Natural killer cell (primary cell): ENCODE measurements at places on chromosomes 4 and X. TPM values are rescaled to one million over a fixed set of nuclear protein-coding genes. Genes with fewer than 3 reads are reported as not detected.

DNA sequence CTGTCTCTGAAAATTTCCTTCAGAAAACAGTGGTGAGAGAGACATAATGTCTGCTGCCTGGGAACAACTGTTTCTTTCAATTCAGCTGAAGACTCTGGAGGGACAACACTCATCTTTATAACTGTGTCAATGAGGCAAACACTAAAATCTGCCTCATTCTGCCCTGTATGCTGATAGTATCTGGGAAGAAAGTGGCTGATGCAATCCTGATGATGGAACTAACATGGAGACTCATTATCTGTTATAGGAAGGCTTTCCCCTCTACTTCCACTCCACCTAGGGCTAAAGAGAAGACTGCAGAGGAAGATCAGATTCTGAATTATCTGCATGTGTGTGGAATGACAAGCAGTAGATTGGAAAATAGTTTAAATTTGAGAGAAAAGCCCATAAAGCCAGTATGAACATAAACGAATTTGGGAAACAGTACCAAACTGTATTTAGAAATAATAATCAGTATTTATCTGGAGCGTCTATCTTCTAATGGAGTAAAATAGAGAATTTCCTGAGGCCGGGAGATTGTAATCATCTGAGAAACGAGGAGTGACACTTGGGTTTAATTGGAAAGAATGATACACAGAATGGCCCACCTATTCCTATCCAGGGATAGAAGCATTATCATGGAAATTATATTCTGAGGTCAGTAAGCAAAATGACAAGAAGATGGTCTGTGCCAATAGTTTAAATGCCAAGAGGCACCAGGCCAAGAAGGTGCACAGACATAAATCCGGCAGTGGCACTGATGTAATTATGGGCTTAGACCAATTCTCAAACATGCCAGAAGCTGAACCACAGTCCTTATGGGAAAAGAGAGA, 85.4 kb downstream of the SHISA3 start:
- H3K27me3 ChIP-seq, result no peaks in the 10 kb centered on the region
- H3K4me3 ChIP-seq, result no peak overlapping the region
- DNase-seq, result no peak

The LRIT3 gene
- 0.12 TPM for total RNA-seq

The USP9X gene
- 76.3 TPM for total RNA-seq

The SSX2 gene
- total RNA-seq, result not detected

DNA sequence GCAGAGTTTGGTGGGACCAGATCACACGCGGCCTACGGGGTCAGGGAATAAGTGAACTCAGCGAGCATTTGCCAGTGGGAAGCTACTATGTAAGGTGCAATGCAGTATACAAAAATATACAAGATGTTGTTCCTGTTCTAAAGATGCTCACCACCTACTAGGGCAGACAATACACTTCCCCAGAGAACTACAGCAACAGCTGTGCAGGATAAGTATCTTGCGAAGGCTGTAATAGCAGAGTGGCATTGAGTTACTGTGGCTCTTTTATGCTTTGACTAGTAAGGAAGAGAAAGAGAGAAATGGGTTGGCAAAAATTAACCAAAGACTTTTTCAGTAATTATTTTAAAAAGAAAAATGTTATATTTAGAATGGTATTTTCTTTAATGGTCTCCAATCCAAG, 61.2 kb downstream of the CDS1 start:
- H3K4me1 ChIP-seq, result no peaks in the 10 kb centered on the region
- no peaks in the 10 kb centered on the region for H3K36me3 ChIP-seq
- H3K4me3 ChIP-seq, result no peak overlapping the region
- H3K27ac ChIP-seq, result no peak overlapping the region

DNA sequence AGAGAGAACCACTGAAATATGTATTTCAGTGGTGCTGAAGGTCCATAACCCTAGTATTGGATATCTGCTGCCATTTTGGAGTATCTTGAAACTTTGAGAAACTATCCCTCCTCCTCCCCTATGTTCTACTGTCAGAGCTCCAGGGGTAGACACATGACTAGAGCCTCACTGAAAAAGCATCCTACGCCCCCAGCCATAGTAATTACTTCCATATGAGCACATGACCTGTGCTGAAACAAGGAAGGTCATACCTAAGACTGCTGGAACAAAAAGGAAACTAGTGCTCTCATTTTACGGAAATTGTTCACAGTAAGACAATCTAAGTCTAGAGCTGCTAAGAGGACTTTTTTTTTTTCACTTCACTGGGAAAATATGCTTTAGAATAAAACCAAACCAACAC, 42.0 kb upstream of the MAPK10 start:
- no peaks in the 10 kb centered on the region for H3K27me3 ChIP-seq
- H3K36me3 ChIP-seq, result no peaks in the 10 kb centered on the region
- no peaks in the 10 kb centered on the region for H3K4me1 ChIP-seq
- DNase-seq, result no peak
- no peak overlapping the region for H3K27ac ChIP-seq
- no peak overlapping the region for H3K4me3 ChIP-seq

GRCh38 chr4:47075919-47076318, 44.6 kb downstream of the GABRB1 start:
- no peaks in the 10 kb centered on the region for H3K27me3 ChIP-seq
- H3K4me1 ChIP-seq, result no peaks in the 10 kb centered on the region
- H3K27ac ChIP-seq, result no peak overlapping the region
- H3K36me3 ChIP-seq, result no peaks in the 10 kb centered on the region

- no peak for DNase-seq
- no peaks in the 10 kb centered on the region for H3K4me1 ChIP-seq
- no peak overlapping the region for H3K4me3 ChIP-seq
- H3K27ac ChIP-seq, result no peak overlapping the region
These were observed 401.9 kb upstream of the NDST4 start for GRCh38 chr4:115515366-115515765.

The RAB9B gene
- 0.50 TPM for total RNA-seq

The CDKL2 gene
- 0.32 TPM for total RNA-seq

DNA sequence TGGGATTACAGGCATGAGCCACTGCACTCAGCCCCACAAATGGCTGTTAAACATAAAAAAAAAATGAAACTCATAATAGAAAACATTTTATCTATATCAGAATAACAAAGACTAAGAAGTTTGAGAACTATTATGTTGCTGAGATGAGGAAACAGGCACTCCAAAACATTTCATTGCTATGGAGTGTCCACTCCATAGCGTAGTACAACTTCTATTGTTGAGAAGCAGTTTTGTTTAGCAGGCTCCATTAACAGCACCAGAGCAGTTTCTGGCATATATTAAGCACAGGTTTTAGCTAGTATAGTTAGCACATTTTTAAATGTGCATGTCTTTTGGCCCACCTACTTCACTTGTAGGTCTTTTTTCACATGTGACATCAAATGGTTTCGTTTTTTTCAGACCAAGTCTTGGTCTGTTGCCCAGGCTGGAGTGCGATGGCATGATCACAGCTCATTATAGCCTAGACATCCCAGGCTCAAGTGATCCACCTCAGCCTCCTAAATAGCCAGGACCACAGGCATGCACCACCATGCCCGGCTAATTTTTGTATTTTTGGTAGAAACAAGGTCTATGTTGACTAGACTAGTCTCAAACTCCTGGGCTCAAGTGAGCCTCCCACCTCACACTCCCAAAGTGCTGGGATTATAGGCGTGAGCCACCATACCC, 5.8 kb downstream of the HMGB2 start:
- no peak overlapping the region for H3K4me3 ChIP-seq
- H3K36me3 ChIP-seq, result peaks cover 22% of the 10 kb centered on the region
- peaks cover 6% of the 10 kb centered on the region for H3K4me1 ChIP-seq
- H3K27ac ChIP-seq, result no peak overlapping the region

The GPRASP2 gene
- total RNA-seq, result 0.43 TPM

- no peak overlapping the region for H3K27ac ChIP-seq
- no peaks in the 10 kb centered on the region for H3K4me1 ChIP-seq
- DNase-seq, result no peak
- H3K27me3 ChIP-seq, result no peaks in the 10 kb centered on the region
These were observed 36.5 kb downstream of the PTPN13 start for GRCh38 chr4:86630629-86631028.

DNA sequence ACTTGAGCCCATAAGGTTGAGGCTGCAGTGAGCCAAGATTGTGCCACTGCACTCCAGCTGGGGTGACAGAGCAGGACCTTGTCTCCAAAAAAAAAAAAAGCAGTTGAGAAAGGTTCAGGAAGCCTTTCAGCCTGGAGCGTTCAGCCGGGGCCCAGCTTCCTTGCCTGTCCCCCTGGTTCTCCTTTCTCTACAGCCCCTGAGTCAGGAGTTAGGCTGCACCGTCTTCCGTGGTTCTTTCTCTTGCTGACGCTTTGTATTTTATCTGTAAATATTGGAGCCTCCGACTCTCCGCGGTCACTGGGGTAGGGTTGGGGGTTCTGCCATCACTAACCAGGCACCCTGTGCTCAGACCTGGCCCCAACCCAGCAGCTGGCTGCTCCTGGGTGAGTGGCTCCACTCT, 13.8 kb upstream of the UVSSA start:
- DNase-seq, result no peak
- H3K36me3 ChIP-seq, result peaks cover 43% of the 10 kb centered on the region
- no peak overlapping the region for H3K27ac ChIP-seq
- H3K4me3 ChIP-seq, result no peak overlapping the region
- H3K27me3 ChIP-seq, result no peaks in the 10 kb centered on the region

The TMEM31 gene
- total RNA-seq, result not detected

- DNase-seq, result no peak
- H3K27ac ChIP-seq, result no peak overlapping the region
- no peaks in the 10 kb centered on the region for H3K27me3 ChIP-seq
- no peaks in the 10 kb centered on the region for H3K36me3 ChIP-seq
- H3K4me3 ChIP-seq, result no peak overlapping the region
- H3K4me1 ChIP-seq, result no peaks in the 10 kb centered on the region
These were observed 140.7 kb downstream of the BTC start for GRCh38 chr4:74653331-74654229.

GRCh38 chr4:179738822-179739221, 2296.6 kb upstream of the AGA start:
- no peaks in the 10 kb centered on the region for H3K36me3 ChIP-seq
- H3K27ac ChIP-seq, result no peak overlapping the region
- no peaks in the 10 kb centered on the region for H3K27me3 ChIP-seq
- DNase-seq, result no peak
- H3K4me1 ChIP-seq, result no peaks in the 10 kb centered on the region
- no peak overlapping the region for H3K4me3 ChIP-seq

- H3K4me1 ChIP-seq, result no peaks in the 10 kb centered on the region
- H3K36me3 ChIP-seq, result no peaks in the 10 kb centered on the region
- H3K27me3 ChIP-seq, result no peaks in the 10 kb centered on the region
These were observed 148.7 kb downstream of the PTCHD1 start for GRCh38 chrX:23483396-23483795.

The DTHD1 gene
- total RNA-seq, result 67.0 TPM

The PF4V1 gene
- total RNA-seq, result not detected

- no peaks in the 10 kb centered on the region for H3K27me3 ChIP-seq
- H3K4me1 ChIP-seq, result no peaks in the 10 kb centered on the region
- no peak overlapping the region for H3K27ac ChIP-seq
These were observed 32.5 kb upstream of the PAQR3 start for GRCh38 chr4:78971776-78972175.

The SAGE1 gene
- total RNA-seq, result not detected

- H3K4me3 ChIP-seq, result no peak overlapping the region
- no peak for DNase-seq
These were observed 104.6 kb downstream of the TMEM144 start for GRCh38 chr4:158314756-158315487.

- H3K27me3 ChIP-seq, result no peaks in the 10 kb centered on the region
- H3K4me1 ChIP-seq, result no peaks in the 10 kb centered on the region
- no peak overlapping the region for H3K27ac ChIP-seq
- DNase-seq, result no peak
- no peak overlapping the region for H3K4me3 ChIP-seq
- H3K36me3 ChIP-seq, result no peaks in the 10 kb centered on the region
These were observed 152.3 kb upstream of the PRDX4 start for GRCh38 chrX:23515028-23515427.

DNA sequence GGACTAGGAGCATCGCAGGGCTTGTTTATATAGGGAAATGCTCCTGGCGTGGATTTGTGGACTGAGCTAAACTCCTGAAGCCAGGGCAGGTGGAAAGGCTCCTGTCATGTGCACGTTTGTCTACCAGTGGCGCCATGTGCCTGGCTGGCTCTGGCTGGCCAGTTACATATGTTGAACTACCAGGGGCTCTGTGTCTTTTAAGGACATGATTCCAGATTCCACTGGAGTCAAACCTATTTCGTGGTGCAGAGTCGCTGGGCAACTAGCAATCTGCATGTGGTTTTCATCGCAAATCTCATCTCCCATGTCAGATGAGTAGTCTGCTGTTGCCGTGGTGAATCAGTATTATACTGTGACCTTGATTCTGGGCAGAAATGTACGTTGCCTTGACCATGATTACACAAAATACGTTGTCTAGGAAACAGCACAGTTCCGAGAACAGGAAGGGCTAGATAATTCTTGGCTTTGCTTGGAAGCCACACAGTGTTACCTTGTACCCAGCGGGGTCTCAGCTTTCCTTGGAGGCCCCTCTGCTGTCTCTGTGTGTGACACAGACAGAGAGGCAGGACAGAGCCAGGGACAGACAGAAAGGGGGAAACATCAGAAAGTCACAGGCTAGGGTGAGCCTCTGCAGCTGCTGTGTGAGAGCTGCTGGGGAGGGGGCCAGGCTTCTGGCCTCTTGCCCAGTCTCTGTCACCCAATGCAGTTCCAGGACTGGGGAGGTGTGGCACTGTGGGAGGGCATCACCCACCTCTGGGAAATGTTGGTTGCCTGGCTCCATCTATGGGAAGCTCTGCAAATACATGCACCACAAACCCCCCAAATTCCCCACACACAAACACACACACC, 19.2 kb downstream of the PNMA6E start:
- H3K4me3 ChIP-seq, result no peak overlapping the region
- H3K36me3 ChIP-seq, result no peaks in the 10 kb centered on the region
- no peaks in the 10 kb centered on the region for H3K4me1 ChIP-seq

The PLCXD1 gene
- total RNA-seq, result 16.6 TPM

The DIAPH2 gene
- total RNA-seq, result 18.2 TPM

GRCh38 chr4:83920375-83920774, 384.5 kb downstream of the GPAT3 start:
- no peak for DNase-seq
- H3K27me3 ChIP-seq, result no peaks in the 10 kb centered on the region
- no peaks in the 10 kb centered on the region for H3K4me1 ChIP-seq
- H3K36me3 ChIP-seq, result no peaks in the 10 kb centered on the region
- H3K27ac ChIP-seq, result no peak overlapping the region
- no peak overlapping the region for H3K4me3 ChIP-seq

- H3K27me3 ChIP-seq, result no peaks in the 10 kb centered on the region
- H3K4me1 ChIP-seq, result no peaks in the 10 kb centered on the region
- DNase-seq, result no peak
- H3K27ac ChIP-seq, result no peak overlapping the region
- H3K36me3 ChIP-seq, result no peaks in the 10 kb centered on the region
These were observed 272.4 kb upstream of the VCX start for GRCh38 chrX:7570432-7571029.

The PGRMC2 gene
- 58.6 TPM for total RNA-seq

The CD40LG gene
- 0.77 TPM for total RNA-seq
